Transverse colon (tissue), 4 donors: ENCODE measurements at places on chromosomes 2 and 18.

DNA sequence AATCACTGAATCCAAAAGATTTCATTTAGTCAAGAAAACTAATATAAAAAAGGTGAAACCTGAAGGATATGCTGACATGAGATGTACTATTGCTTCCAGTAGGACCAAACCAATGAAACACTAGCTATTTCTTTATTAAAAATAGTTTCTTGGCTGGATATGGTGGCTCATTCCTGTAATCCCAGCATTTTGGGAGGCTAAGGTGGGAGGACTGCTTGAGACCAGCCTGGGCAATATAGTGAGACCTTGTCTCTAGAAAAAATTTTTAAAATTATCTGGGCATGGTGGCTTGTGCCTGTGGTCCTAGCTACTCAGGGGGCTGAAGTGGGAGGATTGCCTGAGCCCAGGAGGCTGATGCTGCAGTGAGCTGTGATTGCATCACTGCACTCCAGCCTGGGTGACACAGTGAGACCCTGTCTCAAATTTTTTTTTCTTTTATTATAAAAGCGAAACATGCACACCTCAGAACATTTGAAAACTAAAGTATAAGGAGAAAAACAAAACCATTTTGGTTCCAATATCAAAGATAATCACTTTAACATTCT, 266.2 kb downstream of the TGIF1 start:
- DNase-seq = no peak

- DNase-seq = no peak
Observed at GRCh38 chr2:85666435-85667316, 1.3 kb downstream of the SFTPB start.

GRCh38 chr18:48590678-48591077, 51.8 kb downstream of the CTIF start:
- no peak for DNase-seq

DNA sequence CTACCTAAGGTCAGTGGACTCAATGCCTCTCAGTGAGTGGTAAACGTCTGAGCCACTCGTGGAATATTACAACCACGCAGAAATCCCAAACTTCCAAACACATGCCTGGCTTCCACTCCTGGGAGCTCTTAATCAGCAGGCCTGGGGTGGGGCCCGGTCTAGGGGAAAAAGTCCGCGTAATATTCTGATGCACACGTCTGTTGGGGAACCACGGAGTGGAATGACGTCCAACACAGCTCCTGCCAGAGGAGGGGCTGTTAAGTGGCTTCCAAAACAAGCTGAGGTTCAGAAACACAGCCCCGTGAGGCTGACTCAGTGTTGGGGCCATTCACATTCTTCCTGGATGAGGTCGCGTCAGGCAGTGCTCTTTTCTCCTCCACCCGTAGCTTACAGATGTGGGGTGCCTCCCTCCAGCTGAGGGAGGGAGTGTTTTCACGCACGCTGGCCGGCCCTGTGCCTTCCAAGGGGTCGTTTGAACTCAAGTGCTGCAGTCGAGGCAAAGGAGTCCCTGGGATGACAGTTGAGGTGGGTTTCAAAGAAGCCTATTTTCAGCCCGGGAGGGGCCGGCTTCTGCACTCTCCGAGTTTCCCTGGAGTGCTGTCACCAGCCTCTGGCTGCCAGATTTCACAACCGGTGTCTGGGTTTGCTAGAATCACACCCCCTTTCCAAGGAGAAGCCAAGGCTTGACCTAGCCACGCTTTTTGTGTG, 73.1 kb downstream of the ACKR3 start:
- DNase-seq = peak; percentile 73

DNA sequence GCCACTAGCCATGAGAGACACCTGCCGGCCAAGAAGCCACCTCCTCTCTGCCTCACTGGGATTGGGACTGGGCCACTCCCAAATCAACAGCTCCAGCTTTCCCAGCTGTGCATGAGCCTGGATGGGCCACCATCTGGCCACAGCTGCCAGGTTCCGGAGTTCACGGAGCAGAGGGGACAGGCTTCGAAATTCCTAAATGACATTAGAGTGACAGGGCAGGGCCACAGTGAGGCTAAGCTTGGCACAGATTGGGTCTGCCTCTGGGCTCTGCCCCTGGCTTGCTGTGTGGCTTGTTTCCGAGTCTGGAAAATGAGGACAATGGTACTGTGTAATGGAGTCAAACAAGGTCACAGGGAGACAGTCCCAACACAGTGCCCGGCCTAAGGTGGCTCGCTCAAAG, 6.5 kb downstream of the DIPK1C start:
- DNase-seq = no peak
